Smooth muscle cell of the umbilical artery (primary cell): ENCODE measurements at places on chromosomes 12 and 14. TPM values are rescaled to one million over a fixed set of nuclear protein-coding genes. Genes with fewer than 3 reads are reported as not detected.

TMED10 gene
- total RNA-seq = 469 and 535 TPM in 2 replicates

OR6C65 gene
- total RNA-seq = not detected in 2 replicates

CLMN gene
- 0.69 and 1.2 TPM in 2 replicates for total RNA-seq

MARCHF9 gene
- 1.7 and 3.3 TPM in 2 replicates for total RNA-seq

PXMP2 gene
- total RNA-seq = 7.1 and 8.4 TPM in 2 replicates

INF2 gene
- 23.2 and 92.3 TPM in 2 replicates for total RNA-seq

OVCH1 gene
- not detected in 2 replicates for total RNA-seq

MYH6 gene
- total RNA-seq = not detected in 2 replicates

GPR132 gene
- under 0.01 and 0.05 TPM in 2 replicates for total RNA-seq

SLC2A14 gene
- total RNA-seq = 0.09 TPM in 1 of 2 replicates, not detected in the other

STAB2 gene
- not detected in 2 replicates for total RNA-seq

SCN8A gene
- total RNA-seq = 38.6 and 47.1 TPM in 2 replicates

TAS2R31 gene
- 6.8 and 10.9 TPM in 2 replicates for total RNA-seq
